ENCODE measurements at places on chromosomes 5 and 9.

DNA sequence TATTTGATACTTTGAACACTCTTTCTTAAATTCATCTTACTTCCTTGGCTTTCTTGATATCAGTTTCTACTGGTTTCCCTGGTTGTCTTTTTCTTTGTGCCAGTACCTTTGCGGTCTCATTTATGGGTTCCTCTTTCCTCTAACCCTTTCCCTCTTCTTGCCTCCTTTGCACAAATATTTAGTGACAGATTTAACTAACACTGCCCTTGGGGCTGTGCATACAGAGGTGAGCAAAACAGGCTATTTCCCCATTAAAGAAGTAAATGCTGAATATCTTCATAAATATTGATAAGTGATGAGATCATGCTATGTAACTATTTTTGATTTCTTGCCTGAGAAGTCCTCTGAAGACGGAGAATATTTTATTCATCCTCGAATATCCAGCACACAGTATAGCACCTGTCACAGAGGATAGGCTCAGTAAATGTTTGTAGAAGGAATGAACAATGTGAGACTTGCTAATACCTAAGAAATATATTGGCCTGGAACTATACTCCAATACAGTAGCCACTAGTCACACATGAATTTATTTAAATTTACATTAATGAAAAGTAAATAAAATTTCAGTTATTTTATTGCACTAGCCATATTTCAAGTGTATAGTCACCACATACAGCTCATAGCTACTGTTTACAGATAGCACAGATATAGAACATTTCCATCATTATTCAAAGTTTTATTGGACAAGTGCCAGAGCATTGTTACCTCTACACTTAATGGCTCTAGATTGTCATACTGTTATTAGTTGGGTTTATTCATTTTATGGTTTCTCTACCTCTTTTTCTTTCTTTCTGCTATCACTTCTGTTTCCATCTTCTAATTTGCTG lies 90.4 kb downstream of the RIC1 start:
- DNase-seq: no peak

DNA sequence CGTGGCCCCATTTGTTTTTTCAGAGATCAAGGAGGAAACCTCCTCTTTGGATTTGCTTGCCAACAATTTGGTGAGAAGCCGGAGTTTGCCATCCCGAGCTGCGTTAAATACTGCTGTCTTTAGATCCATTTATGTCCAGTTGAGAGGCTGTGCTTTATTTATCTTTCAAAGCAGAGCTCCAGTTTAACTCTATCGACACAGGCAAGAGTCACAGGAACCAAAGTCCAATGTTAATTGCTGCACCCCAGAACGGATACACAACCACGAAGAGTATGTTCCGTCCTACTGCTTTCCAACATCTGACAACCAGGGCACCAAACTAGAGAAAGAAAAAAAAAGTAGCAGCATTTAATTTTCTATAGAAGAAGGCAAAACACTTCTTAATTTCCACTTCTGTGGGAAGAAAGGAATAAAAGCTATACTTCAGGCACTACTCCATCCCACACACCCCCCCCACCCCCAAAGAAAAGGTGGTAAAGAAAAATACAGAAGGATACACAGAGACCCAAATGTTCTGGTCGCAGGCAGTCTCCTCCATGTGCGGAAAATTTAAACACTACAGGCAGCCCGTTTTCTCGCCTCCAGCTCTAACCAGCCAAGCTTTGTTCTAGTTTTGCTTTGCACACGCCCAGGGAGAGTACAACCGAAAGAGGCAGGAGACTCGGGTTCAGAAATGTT lies 1.1 kb downstream of the FEM1C start:
- DNase-seq: no peak

DNA sequence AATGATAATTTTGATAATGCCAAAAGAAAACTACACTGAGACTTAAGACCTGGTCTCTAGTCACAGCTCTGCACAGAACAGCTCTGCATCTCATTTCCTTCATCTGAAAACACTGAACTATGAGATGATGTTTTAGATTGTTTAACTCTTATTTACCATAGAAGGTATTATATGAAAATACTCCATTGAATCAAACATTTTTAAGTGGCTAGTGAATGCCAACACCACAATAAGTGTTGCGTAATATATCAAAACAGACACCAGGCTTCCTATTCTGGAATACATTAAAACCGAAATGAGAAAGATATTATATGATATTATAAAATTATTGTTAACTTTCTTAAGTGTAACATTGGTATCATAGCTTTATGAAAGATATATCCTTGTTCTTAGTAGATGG lies 14.6 kb downstream of the CETN3 start:
- DNase-seq: no peak

DNA sequence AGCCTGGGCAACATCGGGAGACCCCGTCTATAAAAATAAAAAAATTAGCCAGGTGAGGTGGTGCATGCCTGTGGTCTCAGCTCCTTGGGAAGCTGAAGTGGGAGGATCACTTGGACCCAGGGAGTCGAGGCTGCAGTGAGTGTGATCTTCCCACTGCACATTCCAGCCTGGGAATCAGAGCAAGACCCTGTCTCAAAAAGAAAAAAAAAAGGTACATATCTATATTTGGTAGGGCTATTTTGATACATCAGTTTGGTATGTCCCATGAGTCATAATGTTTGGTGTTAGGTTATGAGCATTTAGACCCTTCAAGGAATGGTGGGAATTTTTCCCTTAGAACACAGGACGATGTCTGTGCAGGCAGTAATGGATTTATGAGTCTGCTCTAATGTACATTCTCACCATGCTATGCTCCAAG lies 55.3 kb upstream of the POU4F3 start:
- DNase-seq: no peak

- DNase-seq: no peak
These were observed 208.9 kb downstream of the VPS13A start for GRCh38 chr9:77386187-77386586.

DNA sequence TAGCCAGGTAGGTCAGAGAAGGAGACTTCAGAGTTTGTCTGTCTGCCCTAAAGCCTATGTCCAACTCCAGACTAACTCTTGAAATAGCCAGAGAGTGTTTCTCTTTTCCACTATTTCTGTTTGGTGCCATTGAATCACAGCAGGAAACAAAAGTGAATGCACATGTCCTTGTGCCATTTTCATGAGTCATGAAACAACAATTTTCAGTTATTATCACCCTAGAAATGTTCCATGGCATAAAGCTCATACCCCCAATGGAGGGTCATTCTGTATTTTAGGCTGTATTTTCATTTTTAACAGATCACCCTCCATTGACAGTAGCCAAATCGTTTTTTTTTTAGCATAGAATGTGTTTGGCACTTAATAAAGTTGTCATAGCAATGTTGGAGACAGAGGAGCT lies 124.7 kb downstream of the PAPPA start:
- DNase-seq: no peak

DNA sequence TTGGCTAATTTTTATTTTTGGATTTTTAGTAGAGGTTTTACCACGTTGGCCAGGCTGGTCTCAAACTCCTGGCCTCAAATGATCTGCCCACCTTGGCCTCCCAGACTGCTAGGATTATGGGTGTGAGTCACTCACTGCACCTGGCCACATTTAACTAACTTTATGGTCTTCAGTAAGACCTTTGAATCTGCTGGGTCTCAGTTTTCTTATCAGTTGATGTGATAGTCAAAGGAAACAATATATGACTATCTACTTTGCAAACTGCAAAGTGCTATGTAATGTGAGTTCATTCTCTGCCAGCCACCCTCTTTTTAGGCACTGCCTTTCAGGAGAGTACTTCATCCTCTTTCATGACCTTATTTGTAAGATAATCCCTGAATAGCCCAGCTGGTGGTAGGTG lies 474.7 kb downstream of the PDE4D start:
- no peak for DNase-seq

- no peak for DNase-seq
These were observed 4.3 kb upstream of the EMB start for GRCh38 chr5:50445296-50445949.

GRCh38 chr9:111914749-111915424 lies 18.3 kb downstream of the UGCG start:
- no peak for DNase-seq

DNA sequence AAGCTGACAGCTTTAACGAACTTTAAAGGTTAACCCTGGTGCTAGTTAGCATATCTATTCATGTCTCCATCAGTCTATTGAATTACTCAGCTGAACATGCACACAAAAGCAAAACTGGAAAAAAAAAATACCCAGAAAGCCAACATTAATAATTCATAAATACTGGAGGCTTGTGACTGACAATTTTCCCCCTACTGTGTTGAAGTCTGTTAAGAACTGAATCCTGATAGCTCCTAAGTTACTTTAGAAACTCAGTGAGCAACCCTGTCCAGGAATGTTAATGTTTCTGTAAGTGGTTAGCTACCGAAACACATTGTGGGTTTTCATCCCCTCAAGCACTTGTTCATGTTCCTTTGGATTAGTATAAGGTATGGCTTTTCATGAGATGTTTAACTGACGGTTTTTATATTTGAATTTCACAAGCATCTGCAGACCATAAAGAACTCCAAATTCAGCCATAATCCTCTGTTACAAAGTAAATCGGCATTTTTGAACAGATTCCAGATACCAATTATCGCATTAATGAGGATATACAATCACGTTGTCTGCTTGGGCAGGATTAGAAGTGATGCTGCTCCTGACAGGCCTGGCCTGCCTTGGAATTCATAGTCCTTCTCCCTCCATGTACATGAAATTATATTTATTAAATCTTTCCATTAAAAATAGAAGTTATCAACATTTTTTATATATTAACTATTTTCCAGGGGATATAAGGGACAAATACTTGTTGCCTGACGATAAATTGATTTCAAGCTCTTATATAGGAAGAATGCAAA lies 331.2 kb downstream of the TLE4 start:
- DNase-seq: no peak

All from stimulated activated CD8-positive, alpha-beta memory T cell treated with anti-CD3 and anti-CD28 coated beads, Interleukin-4, amount 100 ng/mL, for 4 hours (primary cell).